ENCODE measurements at places on chromosomes 13 and 19. TPM values are rescaled to one million over a fixed set of nuclear protein-coding genes. Genes with fewer than 3 reads are reported as not detected.

C19orf67 gene
- not detected for polyA plus RNA-seq

GPR183 gene
- 494 TPM for polyA plus RNA-seq

KLK12 gene
- polyA plus RNA-seq: not detected

ZNF227 gene
- polyA plus RNA-seq: 16.4 TPM

LILRA5 gene
- 0.59 TPM for polyA plus RNA-seq

SPRED3 gene
- not detected for polyA plus RNA-seq

ZNF649 gene
- polyA plus RNA-seq: 9.8 TPM

ZNF442 gene
- 2.3 TPM for polyA plus RNA-seq

PIK3R2 gene
- polyA plus RNA-seq: 2.1 TPM

RAB3A gene
- polyA plus RNA-seq: 1.5 TPM

SYNGR4 gene
- polyA plus RNA-seq: not detected

FUT1 gene
- polyA plus RNA-seq: not detected

PPFIA3 gene
- polyA plus RNA-seq: not detected

JAK3 gene
- 56.3 TPM for polyA plus RNA-seq

ZNF414 gene
- polyA plus RNA-seq: 22.2 TPM

HSPBP1 gene
- 34.1 TPM for polyA plus RNA-seq

URAD gene
- not detected for polyA plus RNA-seq

METTL21C gene
- not detected for polyA plus RNA-seq

ZNF790 gene
- polyA plus RNA-seq: 5.4 TPM

TEAD2 gene
- polyA plus RNA-seq: 6.3 TPM

PODNL1 gene
- not detected for polyA plus RNA-seq

SIGLECL1 gene
- not detected for polyA plus RNA-seq
